ENCODE measurements at places on chromosomes 6 and 20. TPM values are rescaled to one million over a fixed set of nuclear protein-coding genes. Genes with fewer than 3 reads are reported as not detected.
A peak's percentile ranks its signal among the peaks of the same experiment; 100 is the strongest.

- no peak for DNase-seq
Observed at GRCh38 chr6:31378721-31379103, 21.7 kb upstream of the HLA-B start.

DNA sequence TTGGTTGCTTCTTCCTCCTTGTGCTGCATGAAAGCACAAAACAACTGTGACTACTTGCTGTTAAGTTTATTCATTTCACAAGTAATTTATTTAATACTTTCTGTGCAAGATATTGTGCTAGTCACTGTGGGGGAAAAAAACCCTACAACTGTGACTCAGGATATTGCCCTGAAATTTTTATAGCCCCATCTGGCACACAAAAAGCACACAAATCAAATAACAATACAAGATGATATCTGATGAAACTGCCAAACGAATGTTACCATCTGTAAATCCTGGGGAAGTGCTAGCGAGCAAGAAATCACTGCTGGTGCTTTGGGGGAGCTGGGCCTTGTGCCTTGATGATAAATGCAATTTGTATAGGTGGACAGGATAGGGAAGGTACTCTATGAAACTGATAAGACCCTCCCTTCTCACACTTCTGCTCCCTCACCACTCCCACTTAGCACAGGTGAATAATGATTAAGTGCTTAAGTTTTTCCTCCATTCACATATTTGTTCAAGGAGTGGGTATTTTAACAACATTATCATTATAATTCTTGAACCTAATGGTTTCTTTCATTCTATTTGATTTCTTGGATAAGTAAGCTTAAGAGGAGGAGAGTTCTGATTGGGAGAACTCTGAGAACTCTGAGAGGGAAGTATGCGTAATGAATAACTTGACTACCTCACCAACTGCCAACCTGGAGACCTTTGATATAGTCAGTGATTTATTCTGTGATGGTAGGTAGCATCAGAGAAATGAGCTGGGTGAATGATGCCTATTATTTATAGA lies 115.3 kb downstream of the RTN4IP1 start:
- no peak for DNase-seq

GRCh38 chr20:58136149-58136484 lies 92.3 kb downstream of the ANKRD60 start:
- no peak for DNase-seq

- DNase-seq = no peak
Observed at GRCh38 chr6:12017263-12017662, 5.2 kb downstream of the HIVEP1 start.

DNA sequence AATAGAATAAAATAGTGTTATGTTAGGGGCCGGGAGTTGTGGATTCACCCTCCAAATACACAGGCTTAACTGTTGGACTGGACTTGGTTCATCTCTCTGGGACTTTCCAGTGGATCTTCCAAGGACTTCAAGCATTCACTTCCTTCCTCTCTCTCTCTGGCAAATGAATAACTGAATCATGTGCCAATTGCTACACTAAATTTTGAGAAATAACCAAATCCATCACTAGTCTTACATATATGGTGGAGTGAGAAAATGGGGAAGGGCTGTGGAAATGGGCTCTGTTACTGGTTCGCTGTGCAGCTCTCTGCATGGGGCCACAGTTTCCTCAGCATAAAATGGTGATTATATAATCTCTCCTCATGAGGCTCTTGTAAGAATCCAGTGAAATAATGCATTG lies 6.8 kb upstream of the KIAA1755 start:
- no peak for DNase-seq

GRCh38 chr6:119428633-119429032 lies 79.1 kb upstream of the MAN1A1 start:
- no peak for DNase-seq

DNA sequence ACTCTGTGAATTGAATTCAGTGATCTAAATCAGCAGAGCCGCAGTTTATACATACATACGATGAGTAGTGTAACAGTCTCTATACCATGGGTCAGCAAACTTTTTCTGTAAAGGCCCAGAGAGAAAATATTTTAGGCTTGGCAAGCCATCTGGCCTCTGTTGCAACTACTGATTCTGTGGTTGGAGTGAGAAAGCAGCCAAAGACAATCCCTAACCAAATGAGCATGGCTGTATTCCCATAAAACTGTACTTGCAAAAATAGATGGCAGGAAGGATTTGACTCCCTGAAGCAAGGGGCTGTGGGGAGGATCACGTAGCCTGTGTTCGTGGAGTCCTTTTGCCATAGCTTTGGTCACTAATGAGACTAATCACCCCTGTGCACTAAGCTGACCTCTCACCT lies 17.9 kb upstream of the MOCS1 start:
- DNase-seq = no peak

DNA sequence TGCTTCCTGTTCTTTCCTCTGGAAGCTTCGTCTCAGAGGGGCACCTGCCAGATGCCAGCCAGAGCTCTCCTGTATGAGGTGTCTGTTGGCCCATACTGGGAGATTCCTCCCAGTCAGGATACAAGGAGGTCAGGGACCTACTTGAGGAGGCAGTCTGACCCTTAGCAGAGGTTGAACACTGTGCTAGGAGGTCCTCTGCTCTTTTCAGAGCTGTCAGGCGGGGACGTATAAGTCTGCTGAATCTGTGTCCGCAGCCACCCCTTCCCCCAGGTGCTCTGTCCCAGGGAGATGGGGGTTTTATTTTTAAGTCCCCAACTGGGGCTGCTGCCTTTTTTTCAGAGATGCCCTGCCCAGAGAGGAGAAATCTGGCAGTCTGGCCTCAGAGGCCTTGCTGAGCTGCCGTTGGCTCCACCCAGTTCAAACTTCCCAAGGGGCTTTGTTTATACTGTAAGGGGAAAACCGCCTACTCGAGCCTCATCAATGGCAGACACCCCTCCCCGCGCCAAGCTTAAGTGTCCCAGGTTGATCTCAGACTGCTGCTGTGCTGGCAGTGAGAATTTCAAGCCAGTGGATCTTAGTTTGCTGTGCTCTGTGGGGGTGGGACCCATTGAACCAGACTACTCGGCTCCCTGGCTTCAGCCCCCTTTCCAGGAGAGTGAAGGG lies 326.7 kb downstream of the BCKDHB start:
- DNase-seq = no peak

DNA sequence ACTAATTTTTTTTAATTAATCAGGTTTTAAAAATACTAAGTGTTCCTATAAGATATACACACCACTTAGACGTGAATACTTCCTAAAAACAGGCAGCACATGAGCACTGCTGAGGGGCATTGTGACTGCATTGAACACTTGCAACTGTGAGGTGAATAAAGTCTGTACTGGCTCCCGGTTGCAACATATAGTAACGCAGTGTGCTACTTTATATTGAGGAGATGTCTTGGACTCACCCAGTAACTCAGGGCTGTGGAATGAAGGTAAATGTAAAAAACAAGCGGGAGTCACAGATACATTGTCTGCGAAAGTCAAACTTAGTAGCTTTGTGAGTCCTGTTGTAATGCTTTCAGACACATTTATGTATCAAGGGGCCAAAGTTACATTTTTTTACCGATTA lies 17.0 kb upstream of the HLA-A start:
- DNase-seq = no peak

GRCh38 chr6:117264692-117265409 lies 507 bp upstream of the VGLL2 start:
- DNase-seq = no peak

Gene PKIG
- total RNA-seq = 37.1 TPM

DNA sequence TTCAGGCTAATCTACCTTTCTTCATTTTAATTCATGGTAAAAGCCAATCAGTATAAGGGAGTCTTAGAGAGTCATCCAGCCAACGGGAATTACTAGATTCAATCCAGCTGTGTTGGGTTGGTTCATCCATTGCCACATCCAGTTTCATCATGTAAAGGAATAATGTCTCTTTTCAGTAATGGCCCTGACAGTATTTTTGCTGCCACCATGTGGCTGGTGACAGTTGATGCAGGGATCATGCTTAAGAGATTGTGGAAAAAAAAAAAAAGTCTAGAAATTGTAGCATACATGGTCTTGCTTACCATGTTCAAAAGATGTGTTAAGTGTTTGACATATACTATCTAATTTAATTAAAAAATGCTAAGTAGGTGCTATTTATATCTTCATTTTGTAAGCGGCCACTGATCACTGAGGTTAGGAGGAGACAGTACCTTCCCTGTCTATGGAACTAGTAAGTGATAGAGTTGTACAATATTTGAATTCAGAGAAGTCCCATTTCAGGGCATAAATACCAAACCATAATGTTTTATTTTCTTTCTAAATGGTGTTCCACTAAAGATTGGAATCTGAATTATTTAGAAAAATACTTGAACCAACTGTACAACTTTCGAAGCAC lies 135.9 kb downstream of the KHDRBS2 start:
- DNase-seq = peak; percentile 20

DNA sequence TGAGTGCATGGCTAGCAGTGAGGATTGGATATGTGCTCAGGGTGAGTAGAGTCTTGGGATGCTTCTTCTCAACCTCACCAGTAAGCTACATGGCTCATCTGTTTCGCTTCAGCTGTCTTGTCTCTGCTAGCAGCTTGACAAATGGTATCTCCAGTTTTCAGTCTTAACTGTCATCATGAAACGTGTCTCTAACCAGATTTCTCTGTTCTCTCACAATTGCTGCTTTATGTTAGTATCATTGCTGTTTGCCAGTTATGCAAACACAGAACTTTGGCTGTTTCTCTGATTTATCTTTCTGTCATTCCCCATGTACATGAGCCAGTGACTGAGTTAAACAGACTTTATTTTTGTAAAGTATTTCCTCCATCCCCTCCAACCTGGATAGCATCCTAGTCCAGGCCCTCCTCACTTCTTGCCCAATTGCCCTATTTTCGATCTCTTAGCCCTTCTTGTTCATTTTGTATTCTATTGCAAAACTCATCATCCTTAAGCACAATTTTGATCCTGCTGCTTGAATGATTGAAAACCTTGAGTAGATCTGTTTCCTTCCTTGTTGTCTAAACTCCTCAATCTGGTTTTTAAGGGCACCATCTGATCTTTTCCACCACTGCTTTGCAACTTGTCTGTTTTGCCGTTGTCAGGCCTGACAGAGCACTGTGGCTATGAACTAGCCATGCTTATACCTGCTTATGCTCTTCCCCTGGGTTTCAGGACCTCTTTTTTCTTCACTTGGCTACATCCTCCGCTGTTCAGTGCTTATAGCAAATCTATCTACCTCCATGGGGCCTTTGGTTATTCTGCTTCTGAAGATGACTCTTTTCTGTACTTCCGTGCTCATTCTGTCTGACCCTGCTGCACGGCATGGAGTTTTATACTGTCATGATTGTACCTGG lies 37.7 kb upstream of the ADIG start:
- no peak for DNase-seq
